ENCODE measurements at places on chromosomes 11 and 22. TPM values are rescaled to one million over a fixed set of nuclear protein-coding genes. Genes with fewer than 3 reads are reported as not detected.

TIRAP gene
- 7.9 TPM for total RNA-seq

DDTL gene
- total RNA-seq: not detected

PRR33 gene
- not detected for total RNA-seq

TRIM6 gene
- total RNA-seq: not detected

C11orf42 gene
- not detected for total RNA-seq

SLC22A12 gene
- total RNA-seq: not detected

WNT11 gene
- 12.3 TPM for total RNA-seq

FOLR1 gene
- total RNA-seq: not detected

OR10D3 gene
- not detected for total RNA-seq

TMPRSS4 gene
- not detected for total RNA-seq

IL17REL gene
- total RNA-seq: not detected

RTN4R gene
- total RNA-seq: 1.2 TPM

ZNF280A gene
- not detected for total RNA-seq

Data from CD8-positive, alpha-beta T cell (primary cell).